ENCODE measurements at places on chromosomes 5 and 9.

- DNase-seq = no peak
Observed at GRCh38 chr9:92141144-92142129, 26.2 kb upstream of the SPTLC1 start.

DNA sequence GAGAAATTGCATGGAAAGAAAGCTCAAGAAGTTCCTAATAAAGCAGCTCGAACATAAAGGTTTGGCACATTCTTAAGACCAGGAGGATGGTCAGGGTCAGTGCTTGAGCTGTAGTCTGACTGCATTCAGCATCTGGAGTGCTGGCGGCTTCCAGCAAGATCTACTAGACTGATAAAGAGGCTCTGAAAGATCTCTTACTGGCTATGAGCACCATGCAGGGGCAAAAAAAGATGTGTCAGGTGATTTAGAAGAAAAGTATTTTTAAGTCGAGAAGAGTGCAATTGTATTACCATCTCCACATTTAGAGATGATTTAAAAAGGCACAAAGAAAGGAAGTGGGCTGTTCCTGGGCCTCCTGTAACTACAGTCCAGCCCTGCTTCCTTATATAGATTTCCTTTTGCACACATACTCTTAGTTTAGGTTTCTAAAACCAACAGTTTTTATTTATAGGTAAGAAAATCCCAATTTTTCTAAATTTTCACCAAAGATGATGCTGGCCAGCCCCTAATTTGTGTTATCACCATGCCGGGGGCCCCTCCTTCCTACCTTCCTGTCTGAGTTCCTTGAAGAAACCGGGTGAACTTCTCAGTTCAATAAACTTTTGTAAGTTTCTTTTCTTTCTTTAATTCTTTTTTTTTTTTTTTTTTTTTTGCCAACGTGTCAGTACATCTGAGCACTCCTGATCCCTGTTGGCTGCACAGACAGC lies 65.9 kb upstream of the PLPP1 start:
- DNase-seq = no peak

DNA sequence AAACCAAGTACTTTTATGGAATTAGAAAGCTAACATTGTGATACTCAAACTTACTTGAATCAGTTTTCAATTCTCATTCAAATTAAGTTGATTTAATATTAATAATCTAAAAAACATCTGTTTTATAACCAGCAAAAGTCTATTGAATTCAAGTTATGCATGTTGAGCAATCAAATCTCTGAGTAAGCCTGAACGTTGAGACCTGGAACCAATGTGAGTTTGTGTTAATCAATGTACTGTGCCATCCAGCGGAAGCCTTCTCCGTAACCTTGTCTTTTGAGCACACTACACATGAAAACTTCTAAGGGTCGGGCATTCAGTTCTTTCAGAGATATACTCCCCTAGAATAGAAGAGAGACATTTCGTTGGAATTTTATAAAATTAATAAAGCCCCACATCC lies 25.9 kb downstream of the SAR1B start:
- DNase-seq = no peak

DNA sequence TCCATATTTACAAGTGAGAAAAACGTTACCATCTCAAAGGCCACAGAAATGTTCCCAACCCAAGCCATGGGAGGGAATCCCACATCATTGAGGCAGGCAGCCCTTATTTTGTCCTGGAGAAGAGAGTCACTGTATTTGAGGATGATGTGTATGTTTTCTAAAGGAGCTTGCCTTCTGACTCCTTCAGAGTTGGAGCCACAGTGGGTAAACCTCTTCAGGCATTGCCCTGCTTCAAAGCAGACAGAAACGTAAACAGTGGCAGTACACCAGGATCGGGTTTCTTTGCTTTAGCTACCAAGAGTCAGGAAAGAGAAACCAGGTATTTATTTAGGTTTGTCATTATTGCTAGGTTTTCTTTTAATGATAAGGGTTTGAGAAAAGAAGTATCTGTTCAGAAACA lies 45.7 kb downstream of the MUSK start:
- no peak for DNase-seq

DNA sequence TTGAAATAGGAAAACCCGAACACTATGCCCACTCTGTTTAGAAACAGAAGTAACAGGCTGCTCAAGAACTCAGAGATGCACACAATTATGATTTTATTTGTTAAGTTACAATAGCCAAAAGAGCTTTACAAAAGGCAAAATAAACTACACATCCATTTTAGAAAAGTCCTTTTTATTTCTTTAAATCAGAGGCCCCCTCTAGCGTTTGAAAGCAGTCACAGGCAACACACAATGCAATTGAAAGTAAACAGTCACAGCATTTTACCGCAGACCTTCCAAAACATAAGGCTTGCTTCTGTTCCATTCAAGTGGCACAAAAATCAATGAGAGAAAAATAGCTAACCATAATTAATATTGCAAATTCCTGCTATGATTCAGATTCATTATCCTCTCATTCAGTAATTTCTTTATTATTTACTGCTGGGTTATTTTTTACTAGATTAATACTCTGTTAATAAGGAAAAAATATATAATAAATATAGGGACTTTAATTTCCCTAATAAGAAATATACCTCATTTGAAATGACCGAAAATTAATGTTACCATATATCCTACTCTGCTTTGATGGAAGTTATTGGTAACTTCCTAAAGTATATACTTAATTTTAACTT lies 78.3 kb downstream of the CEP120 start:
- DNase-seq = no peak

DNA sequence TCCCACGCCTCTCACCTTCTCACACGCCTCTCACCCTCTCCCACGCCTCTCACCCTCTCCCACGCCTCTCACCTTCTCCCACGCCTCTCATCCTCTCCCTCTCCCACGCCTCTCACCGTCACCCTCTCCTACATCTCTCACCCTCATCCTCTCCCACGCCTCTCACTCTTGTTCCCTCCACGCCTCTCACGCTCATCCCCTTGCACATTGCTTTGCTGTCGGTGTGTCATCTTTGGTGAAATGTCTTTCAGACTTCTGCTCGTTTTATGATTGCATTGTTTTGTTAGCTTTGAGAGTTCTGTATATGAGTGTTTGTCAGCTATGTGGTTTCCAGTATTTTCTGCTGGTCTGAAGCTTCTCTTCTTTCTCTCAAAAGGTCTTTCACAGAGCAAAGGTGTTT lies 102.7 kb downstream of the EHMT1 start:
- DNase-seq = no peak

GRCh38 chr9:78050421-78050820 lies 18.8 kb upstream of the GNAQ start:
- no peak for DNase-seq

DNA sequence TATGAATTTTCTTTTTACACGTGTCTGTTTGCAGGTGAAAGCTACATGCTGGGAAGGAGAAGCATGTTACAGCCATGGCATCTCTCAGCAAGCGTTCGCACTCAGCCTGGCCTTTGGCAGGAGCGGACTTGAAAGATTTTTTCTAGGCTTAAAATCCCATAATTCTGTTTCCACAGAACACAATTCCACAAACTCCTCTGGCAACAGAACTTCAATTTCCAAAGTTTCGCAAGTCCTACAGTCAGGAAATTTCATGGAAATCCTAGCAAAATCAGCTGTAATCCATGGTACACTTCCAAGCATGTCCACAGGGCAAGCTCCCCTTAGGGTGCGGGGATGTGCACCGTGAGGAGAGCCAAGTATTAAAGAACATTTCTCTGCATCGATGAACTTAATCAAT lies 35.9 kb downstream of the SUB1 start:
- no peak for DNase-seq
